NCI-H2029 (cell line): ENCODE measurements at places on chromosomes 16 and 17.

GRCh38 chr17:75551266-75551665 is 25.8 kb downstream of the LLGL2 start:
- DNase-seq: no peak

GRCh38 chr16:46747777-46748651 is at the start of gene MYLK3:
TSS of gene MYLK3 (minus strand) at chr16:46748344. CDS start at chr16:46748193, 151 bp downstream.
- DNase-seq: no peak

- no peak for DNase-seq
These were observed 136.4 kb upstream of the PMFBP1 start for GRCh38 chr16:72308396-72308795.

GRCh38 chr17:83152745-83153611 is 73.6 kb downstream of the METRNL start:
- no peak for DNase-seq

- no peak for DNase-seq
These were observed 5.0 kb downstream of the TP53I13 start for GRCh38 chr17:29573558-29573869.

GRCh38 chr16:69078073-69078472 is 27.4 kb upstream of the HAS3 start:
- DNase-seq: no peak
